ENCODE measurements at places on chromosomes 16 and 17.

GRCh38 chr17:48548523-48549280 lies 3.8 kb upstream of the HOXB2 start:
- no peak for DNase-seq

- no peak for DNase-seq
Observed at GRCh38 chr16:22614271-22614947, 103.7 kb downstream of the NPIPB5 start.

- DNase-seq, result no peak
Observed at GRCh38 chr16:31148896-31149295, 970 bp downstream of the PRSS36 start.

- no peak for DNase-seq
Observed at GRCh38 chr16:73418691-73419090, 370.8 kb upstream of the ZFHX3 start.

GRCh38 chr16:87127061-87127765 lies 190.0 kb downstream of the C16orf95 start:
- DNase-seq, result no peak

DNA sequence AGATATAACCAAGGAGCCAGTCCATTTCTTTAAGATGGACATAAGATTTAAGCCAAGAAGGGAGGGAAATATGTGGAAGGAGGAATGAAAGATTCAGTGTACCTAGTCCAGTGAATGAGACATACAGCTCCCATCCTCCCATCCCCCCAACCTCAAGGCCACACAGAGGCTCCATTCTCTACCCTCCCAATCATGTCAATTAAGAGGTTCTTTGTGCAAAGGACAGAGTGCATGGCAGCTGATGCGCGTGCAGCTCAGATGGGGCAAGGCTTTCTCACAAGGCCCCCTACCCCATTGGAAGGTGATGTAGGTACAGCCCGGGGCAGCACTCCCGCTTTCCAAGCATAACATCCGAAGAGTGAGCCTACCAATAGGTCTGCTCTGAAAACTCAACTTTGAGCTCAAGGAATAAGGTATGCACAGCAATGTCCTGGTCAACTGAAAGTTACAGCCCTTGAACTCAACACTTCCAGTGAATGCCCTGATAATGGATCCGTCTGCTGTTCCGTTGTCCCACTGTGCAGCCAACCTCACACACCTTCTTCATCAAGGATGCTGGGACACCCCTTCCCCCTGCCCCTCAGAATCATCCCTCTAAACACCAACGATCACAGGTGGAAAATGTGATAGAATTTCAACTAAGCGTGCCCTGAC lies 458.1 kb downstream of the SOX9 start:
- DNase-seq, result no peak

DNA sequence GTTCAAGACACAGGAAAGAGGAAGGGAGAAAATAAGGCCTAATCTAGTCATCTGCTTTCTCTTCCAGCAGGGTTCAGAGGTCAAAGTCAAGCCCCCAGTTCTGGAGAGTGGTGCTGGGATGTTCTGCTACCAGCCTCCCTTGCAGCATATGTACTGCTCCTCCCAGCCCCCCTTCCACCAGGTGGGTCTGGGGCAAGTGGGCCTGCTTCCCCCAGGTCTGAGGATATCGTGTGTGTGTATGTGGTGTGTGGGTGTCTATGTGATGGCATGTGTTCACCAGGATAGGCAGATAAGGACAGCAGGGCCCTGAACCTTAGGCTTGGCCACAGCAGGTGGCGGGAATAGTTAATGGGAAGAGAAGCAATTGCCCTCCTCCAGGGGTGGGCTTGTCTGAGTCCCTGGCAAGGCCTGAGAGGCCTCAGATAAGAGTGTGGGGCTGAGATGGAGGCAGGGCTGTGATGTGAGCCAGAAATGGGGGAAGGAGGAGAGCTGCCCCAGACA lies 21.1 kb downstream of the FOXN1 start:
- DNase-seq, result no peak

- no peak for DNase-seq
Observed at GRCh38 chr17:58032691-58033415, 25.8 kb upstream of the SRSF1 start.

DNA sequence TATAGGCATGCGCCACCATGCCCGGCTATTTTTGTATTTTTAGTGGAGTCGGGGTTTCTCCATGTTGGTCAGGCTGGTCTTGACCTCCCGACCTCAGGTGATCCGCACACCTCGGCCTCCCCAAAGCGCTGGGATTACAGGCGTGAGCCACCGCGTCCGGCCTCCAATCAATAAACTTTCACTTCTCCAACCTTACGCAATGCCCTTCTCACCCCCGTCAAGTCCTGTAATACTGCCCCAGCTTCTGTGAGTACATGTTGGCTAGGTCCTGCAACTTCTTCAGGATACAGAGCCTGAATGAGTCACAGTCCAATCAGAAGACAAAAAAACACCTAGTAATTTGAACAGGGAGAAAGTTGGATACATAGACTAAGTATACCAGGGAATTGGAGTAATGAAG lies 47.1 kb upstream of the PHOSPHO1 start:
- DNase-seq, result no peak

- DNase-seq, result no peak
Observed at GRCh38 chr17:8955021-8955959, 10.2 kb downstream of the PIK3R5 start.

- no peak for DNase-seq
Observed at GRCh38 chr17:50345432-50346312, at the start of gene XYLT2. Gene XYLT2, plus strand, starts transcription at chr17:50346126. Its CDS starts 15 bp downstream, at chr17:50346141.

GRCh38 chr17:63774141-63774968 lies at the start of gene DDX42:
Gene DDX42, plus strand, starts transcription at chr17:63774170. Its CDS starts 12,880 bp downstream, at chr17:63787050.
- DNase-seq, result no peak

- no peak for DNase-seq
Observed at GRCh38 chr17:65022751-65023700, 33.5 kb downstream of the GNA13 start.

GRCh38 chr16:86802013-86802412 lies 223.7 kb downstream of the FOXL1 start:
- no peak for DNase-seq

GRCh38 chr16:89952049-89952448 lies 3.5 kb downstream of the DEF8 start:
- DNase-seq, result no peak

GRCh38 chr17:15483431-15483830 lies 16.0 kb upstream of the CDRT4 start:
- no peak for DNase-seq

DNA sequence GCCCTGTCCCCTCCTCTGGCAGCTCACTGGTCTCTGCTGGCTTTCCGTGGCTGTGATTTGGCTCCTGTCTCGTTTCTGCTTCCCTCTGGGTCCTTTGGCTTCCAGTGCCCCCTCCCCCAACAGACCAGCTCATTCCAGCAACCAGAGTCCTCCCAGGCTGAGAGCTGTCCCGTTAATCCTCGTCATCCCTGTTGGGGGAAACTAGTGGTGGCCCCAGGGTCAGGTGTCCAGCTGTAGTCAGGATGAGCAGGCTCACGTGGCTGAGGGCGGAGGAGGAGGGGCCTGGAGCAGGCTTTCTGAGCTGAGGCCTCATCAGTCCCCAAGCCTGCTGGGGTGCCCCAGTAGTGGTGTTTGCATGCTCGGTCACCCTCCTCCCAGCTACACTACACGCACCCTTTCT lies 10.7 kb upstream of the CBX4 start:
- DNase-seq, result no peak

GRCh38 chr16:10114409-10114808 lies 67.8 kb downstream of the GRIN2A start:
- DNase-seq, result no peak

- no peak for DNase-seq
Observed at GRCh38 chr17:44024271-44024663, 9.5 kb upstream of the TMEM101 start.

DNA sequence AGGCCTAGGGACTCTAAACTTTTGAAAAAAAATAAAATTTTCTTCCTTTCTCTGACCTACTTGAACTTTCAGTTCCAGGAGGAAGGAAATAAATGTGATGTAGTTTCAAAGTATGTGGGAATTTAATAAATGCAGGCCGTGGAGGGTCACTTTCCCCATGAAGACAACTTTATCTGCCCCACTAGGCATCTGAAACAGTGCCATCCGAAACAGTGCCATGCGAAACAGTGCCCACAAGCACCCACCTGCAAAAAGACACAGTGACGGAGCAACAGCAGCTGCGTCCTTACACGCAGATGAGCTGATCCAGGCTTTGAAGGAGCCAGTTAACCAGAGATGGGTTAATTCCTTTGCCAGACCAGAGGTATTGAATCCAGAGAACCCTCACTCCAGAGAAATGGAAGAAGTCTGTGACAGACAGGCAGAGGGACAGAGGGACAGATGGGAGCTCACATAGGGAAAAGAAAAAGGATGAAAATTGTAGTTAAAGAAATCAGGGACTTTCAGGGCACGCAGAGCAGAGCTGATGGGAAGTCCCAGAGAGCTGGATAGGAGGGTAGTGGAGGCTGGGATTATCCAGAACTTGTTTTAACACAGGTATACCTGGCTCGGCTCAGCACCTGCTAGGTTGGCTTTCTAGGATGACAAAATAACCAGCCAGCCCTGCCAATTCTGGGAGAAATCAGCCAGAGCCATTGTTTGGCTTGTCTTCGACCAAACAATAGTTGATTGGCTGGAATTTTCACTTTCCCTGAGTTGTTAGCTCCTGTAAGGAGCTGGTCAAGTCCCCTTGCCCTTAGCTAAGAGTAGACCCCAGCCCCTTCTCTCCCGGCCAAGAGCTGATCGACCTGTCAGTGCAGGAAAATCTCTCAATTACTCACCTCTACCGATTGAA lies 17.1 kb upstream of the HOXB13 start:
- no peak for DNase-seq

GRCh38 chr16:78025631-78026030 lies 3.3 kb downstream of the CLEC3A start:
- no peak for DNase-seq

- no peak for DNase-seq
Observed at GRCh38 chr17:52517176-52517575, 358.7 kb upstream of the CA10 start.

- no peak for DNase-seq
Observed at GRCh38 chr17:10109146-10109545, 89.3 kb downstream of the GAS7 start.

GRCh38 chr16:54282202-54282927 lies 4.2 kb downstream of the IRX3 start:
- DNase-seq, result no peak

GRCh38 chr16:82063456-82064082 lies 28.5 kb downstream of the HSD17B2 start:
- DNase-seq, result no peak

DNA sequence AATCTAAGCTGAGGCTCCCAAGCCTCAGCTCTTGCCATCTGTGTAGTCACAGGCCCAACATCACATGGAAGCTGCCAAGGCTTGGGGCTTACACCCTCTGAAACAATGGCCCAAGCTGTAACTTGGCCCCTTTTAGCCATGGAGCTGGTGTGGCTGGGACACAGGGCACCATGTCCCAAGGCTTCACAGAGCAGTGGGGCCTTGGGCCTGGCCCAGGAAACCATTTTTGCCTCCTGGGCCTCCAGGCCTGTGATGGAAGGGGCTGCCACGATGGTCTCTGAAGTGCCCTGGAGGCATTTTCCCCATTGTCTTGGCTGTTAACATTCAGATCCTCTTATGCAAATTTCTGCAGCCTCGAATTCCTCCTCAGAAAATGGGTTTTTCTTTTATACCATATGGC lies 952.3 kb upstream of the GOT2 start:
- no peak for DNase-seq

DNA sequence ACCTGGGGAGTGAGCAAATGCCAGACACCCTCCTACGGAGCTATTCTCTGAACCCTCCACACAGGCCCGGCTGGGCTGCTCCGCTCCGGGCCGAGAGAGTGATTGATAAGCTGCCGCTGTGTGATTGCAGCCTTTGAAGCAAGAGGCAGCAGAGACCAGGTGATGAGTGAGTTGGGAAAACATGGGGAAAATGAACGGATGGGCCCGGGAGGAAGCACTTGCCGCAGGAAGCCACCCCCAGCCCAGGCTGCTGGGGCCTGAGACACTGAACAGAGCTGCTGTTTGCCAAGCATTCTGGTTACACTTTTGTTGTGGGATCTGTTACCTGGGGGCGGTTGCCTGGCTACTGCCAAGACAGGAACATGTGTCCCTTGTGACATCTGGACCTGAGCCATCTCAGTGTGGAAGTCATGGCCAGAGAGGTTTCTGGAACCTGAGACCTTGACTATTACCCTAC lies 46.4 kb upstream of the KLHDC4 start:
- no peak for DNase-seq

GRCh38 chr17:17001874-17002520 lies 30.1 kb upstream of the TNFRSF13B start:
- no peak for DNase-seq

DNA sequence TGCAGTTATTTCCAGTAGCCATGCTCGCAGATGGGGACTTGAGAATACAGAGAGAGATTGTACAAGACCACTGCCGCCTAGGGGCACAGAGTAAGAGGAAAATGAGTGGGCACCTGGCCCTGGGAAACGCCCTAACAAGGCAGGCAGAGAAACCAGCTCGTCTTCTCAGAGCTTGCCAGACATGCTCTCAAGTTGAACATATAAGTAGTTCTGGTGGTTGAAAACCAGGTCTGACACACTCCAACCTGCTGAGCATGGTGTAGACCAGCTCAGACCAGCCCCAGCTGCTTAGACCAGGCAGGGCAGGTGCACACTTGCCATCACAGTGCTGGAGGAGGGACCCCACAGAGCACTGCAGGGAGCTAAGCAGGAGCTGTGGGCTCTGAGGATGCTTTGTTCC lies 250.5 kb downstream of the CPPED1 start:
- DNase-seq, result no peak

- no peak for DNase-seq
Observed at GRCh38 chr16:52229471-52229870, 317.5 kb downstream of the TOX3 start.

DNA sequence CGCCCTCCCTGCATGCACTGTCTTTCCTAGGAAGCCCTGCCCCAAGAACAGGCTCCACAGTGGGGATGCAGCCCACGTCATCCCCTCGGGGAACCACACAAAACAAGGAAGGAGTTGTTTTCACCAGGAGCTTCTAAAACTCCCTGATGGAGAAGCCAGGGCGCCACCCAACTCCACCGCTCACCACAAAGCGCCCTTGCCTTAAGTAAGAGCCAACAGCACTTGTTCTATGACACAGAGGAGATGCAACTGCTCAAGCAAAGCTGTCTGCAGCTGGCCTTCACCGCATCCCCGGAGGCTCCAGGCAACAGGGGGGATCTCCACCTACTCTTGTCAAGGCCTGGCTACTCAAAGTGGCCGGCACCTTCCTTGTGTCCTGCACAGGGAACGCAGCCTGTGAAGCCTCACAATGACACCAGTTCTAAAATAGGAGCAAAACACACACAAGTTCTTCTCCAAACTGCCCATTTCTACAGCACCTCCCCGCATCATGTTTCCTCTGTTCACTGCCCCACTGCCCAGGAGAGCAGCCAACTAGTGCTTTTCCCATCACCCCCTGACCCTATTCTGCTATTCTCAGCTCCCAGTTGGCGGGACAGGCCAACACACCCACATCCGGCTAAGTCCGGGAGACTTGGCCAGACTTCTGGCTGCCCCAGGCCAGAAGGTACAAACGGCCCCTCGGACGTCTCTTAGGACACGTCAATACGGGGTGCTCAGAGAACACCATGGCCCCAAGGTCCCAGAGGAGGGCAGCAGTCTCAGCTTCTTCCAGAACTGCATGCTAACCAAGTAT lies 24.2 kb downstream of the MPG start:
- no peak for DNase-seq
